ENCODE measurements at places on chromosomes 16 and 17.

DNA sequence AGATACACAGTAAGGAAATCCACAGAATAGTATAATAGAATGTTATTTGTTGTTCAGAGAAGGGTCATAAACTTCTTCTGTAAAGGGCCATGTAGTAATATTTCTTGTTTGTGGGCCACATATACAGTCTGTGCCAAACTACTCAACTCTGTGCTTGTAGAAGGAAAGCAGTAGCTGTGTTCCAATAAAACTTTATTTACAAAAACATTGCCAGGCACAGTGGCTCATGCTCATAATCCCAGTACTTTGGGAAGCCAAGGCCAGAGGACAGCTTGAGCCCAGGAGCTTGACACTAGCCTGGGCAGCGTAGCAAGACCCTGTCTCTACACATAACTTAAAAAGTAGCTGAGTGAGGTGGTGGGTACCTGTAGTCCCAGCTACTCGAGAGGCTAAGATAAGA lies 612.8 kb upstream of the PSMD7 start:
- no peak for DNase-seq

- DNase-seq = no peak
These were observed 7.6 kb upstream of the PLD6 start for GRCh38 chr17:17213775-17214174.

DNA sequence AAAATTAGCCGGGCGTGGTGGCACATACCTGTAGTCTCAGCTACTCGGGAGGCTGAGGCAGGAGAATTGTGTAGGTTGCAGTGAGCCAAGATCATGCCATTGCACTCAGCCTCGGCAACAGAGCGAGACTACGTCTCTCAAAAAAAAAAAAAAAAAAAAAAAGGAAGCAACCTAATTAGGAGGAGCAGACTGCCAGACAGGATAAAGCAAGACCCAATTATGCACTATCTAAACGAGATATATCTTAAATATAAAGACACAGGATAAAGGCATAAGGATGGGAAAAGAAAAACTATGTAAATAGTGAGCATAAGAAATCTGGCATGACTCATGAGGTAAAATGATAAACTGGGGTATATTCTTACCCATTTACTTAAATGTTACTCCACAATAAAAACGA lies 4.9 kb downstream of the TXNDC11 start:
- no peak for DNase-seq

DNA sequence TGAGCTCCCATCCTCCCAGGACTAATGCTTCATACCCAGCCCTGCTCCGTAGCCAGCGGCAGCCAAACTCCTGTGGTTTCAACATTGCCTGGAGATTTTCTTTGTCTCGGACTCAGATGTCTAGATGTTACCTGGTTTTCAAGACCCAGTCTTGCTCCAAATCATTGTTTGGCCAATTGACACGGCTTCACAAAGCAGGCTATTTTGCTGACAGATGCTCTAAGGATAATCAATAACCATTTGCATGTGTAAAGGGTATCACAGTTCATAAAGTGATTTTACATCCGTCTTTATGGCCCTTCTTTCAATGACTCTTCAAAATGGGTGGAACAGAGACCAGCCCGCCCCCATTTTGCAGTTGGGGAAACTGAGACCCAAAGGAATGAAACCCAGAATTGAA lies 153.4 kb downstream of the SALL1 start:
- no peak for DNase-seq

DNA sequence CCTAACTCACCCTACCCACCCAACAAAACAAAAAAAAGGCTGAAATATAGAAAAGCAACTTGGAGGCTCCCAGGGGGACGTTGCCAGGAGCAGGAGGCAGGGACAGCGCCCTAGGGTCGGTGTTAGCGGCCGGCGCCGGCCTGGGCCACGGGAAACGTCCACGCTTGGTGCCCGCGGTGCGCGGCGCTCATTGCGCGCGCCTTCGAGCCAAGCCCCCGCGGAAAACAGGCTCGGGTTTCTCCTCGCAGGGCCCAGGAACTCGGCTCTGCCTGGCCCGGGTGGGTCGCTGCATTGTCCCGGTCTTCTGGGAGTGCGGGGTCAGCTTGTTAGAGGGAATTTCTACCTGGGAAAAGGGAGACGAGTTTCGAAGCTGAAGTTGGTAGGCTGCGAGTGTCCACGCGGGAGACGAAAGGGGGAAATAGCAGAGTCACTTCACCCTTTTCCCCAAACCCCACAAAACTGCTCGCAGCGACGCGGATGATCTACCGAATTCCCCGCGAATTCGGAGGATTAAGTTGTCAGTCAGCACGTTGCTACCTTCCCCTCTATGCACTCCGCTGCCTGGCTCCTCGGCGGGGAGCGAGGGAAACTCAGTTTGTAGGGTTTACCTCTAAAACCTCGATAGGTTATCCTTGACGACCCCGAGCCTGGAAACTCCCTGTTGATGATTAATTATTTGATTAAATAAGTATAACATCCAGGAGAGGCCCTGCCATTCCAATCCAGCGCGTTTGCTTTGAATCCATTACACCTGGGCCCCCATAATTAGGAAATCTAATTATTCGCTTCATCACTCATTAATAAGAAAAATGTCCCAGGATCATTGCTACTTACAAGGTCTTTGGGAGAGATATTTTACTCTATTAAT lies 751 bp upstream of the FOXC2 start:
- DNase-seq = no peak

GRCh38 chr17:27502526-27503324 lies 46.5 kb downstream of the KSR1 start:
- no peak for DNase-seq

DNA sequence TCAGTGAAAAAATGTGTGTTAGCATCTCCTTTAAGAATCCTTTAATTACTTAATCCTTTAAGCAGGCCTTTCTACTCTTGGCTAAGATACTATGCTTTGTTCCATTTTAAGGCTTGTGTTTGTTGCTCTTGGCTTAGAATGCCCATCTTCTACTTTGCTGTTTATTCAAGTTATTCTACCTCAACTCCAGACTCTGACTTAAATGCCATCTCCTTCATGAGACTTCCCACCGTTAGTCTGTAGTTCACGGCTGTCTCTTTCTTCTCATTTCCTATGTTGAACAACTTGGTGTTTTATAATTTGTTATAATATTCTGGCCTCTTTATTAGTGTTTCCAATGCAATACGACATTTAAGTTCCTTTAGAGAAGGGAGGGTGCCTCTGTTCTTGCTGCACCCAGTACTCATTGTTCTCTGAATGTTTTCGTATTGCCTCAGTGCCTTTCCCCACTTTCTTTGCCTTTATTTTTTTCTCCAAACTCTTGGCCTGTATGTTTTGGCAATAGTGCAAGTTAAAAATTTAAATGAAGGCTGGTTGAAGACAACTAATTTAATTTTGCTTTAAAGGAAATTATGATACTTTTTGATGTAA lies 6.1 kb upstream of the KRT10 start:
- DNase-seq = no peak

GRCh38 chr17:79953335-79953734 lies 82.3 kb downstream of the TBC1D16 start:
- DNase-seq = no peak

DNA sequence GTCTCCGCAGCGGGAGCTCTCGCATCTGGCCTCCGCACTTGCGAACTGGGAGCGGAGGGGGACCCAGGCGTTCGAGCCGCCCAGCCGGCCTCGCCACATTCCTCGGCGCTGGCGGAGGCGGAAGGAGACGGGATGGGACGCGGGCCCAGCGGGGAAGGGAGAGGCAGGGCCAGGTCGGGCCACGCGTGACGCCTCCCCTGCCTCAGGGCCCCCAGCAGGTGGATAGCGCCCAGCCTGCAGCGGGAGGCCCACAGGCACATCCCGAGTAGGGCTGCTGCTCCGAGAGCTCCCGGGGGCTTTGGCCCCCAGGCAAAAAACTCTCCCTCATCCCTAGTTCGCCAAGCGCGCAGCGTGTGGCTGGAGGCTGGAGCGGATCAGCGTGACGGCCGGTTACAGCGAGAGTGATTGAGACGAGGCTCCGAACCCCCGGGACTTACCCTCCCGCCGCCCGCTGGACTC lies 800 bp downstream of the PLEKHH3 start:
- DNase-seq = no peak

DNA sequence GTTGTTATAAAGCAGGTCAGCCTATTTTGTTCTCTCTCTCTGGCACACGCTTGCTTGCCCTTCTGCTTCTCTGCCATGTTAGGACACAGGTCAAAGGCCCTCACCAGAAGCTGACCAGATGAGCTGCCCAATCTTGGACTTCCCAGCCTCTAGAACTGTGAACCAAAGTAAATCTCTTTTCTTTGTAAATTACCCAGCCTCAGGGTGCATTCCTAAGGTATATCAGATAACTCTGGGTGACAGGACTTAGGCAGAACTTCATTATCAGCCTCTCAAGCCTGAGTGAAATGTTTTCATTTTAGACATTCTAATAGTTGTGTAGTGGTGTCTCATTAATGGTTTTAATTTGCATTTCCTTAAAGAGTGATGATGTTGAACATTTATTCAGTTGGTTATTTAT lies 124.3 kb downstream of the CDRT15L2 start:
- no peak for DNase-seq

DNA sequence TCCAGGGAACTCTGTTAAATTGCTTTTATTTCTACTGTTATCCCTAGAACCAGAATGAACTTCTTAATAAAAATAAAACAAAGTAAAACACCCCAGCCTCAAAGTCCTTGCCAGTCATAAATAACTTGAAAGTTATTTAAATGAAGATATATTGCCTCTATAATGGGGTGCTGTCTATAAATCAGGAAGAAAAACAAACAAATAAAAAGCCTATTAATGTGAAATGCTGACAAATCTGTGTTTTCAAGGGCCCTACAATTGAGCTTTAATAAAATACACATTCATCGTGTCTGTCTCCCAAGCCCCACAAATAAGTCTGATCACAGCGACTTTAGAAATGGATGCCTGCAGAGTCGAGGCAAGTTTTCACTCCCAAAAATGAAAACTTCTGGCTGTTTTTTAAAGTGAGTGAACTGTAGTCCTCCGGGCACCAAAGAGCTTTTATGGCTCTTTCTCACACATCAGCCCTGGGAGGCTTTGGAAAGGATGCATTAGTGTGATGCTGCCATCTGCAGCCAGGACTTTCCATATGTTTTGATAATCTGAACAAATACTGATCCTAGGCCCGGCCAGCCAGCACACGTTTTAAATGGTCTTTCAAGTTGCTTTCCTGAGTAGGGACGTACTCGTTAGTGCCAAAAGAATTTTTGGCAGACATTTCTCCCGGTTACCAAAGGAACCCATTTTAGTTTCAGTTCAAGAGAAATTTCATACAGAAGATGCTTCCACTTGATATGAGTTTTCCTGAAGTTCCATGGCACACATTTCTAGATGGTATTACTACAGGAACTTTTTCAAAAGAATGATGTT lies 16.3 kb downstream of the NACA2 start:
- no peak for DNase-seq

DNA sequence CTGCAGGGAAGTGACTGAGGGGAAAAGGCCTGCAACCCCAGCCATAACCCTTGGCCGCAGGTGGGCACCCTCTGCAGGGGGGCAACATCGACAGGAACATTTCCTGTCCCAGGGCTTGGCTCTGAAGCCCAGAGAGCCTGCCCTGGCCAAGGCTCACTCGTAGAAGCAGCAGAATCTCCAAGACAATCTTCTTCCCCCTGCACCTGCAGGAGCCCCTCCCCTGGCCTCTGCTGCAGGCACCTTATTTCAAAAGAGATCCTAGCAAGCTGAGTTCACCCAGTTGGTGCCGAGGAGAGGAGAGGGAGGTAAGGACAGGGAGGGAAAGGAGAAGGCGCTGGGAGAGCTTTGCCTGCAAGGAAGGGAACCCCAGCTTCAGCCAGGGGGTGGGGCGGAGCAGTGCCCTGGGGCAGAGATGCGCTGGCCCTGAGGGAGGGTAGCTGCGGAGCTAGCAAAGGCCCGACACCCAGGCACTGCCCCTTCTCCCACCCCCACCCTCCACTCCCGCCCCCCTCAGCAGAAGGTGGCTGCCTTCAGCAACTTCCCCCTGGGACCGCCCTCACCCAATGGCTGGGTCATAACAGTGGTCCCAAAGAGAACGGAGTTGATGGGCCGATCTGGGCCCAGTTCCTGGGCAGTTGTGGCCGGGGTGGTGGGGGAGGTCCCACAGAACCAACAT lies 104.3 kb upstream of the TNRC6C start:
- no peak for DNase-seq

GRCh38 chr17:79804856-79805696 lies 8.2 kb upstream of the CBX8 start:
- DNase-seq = no peak

DNA sequence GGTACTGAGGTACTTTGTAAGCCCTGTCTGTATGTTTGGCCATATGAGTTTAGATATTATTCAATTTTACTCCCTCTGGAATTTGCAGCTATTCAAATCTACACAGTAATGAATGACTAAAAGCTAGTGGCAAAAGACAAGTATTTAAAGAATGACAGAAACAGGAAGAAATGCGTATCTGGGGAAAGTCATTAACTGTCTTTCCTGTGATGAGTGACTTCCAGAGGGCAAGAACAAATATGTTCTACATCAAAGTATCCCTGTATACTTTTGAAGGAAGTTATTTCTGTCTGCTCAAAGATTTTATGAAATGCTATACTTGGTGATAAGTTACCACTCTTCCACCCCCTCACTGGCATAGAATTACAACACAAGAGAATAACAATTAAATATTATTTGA lies 489.3 kb upstream of the SOX9 start:
- DNase-seq = no peak

DNA sequence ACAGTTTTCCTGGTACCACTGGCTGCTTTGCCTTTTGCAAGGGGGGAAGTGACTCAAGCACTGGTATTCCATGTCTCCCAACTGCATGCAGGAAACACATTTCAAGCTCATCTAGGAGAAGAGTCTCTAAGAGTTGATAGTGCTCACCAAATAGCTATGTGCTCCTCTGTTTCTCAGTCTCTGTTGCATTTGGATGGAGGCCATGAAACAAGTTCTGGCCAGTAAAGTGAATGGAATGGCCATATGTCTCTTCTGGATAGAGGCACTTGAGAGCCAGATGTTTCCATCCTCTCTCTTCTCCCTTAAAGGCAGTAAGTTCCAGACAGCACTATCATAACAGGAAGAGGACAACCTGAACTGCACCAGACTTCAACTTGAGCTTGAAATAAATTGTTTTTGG lies 60.6 kb downstream of the C16orf82 start:
- DNase-seq = no peak

- DNase-seq = no peak
These were observed 43.1 kb upstream of the DLX4 start for GRCh38 chr17:49925921-49926320.

GRCh38 chr17:68790492-68790891 lies 164.7 kb downstream of the ABCA8 start:
- DNase-seq = no peak

DNA sequence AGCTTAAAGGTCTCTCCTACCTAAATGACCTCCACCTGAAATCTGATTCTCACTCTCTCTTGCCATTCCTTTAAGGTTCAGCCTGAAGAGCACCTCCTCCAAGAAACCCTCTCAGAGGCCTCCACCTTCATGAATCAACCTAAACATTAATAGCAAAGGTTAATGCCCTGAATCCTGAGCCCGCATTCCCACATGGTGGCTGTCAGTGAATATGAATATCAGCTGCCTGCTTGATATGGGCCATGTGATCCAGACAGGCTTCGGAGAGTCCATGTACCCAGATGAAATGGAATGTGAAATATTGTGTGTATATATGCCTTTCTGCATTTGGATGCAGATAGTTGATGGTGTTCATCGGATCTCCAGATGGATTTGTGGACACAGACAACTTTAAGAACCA lies 317.5 kb downstream of the TOX3 start:
- no peak for DNase-seq

All from T-helper 17 cell (primary cell).